ENCODE measurements at places on chromosomes 3 and 15.
A peak's percentile ranks its signal among the peaks of the same experiment; 100 is the strongest.

GRCh38 chr3:100465892-100466777 lies 26.3 kb upstream of the TMEM45A start:
- DNase-seq: peak; percentile 57

DNA sequence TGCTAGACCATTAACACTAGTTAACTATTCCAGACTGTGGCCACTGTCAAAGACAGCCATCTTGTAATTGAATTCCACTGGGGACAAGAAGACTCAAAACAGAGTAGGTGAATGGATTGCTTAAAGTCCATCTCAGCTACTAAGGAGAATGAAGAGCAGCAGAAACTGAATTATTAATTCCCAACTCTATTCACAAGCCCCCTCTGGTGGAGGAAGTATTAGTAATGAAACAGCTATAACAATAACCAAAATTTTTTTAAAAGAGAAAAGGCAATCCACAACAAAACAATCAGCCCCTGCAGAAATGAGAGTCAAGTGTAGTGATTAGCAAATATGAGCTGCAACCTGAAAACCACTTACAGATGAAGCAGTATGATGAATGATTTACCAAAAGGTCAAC lies 302.8 kb downstream of the FHIT start:
- no peak for DNase-seq

DNA sequence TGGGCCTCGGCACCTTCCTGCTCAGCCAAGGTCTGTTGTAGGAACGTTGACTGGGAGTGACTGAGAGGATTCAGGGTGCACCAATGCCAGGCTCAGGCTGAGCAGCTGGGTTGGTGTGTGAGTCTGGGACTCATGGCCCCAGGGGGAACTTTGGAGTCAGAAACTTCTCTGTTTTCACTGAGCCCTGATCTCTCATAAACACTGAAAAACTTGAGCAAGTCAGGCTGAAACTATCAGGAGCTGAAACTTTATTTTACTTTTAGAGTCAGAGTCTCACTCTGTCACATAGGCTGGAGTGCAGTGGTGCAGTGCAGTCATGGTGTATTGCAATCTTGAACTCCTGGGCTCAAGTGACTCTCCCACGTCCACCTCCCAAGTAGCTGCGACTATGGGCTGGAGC lies 3.0 kb downstream of the TRAK1 start:
- no peak for DNase-seq

DNA sequence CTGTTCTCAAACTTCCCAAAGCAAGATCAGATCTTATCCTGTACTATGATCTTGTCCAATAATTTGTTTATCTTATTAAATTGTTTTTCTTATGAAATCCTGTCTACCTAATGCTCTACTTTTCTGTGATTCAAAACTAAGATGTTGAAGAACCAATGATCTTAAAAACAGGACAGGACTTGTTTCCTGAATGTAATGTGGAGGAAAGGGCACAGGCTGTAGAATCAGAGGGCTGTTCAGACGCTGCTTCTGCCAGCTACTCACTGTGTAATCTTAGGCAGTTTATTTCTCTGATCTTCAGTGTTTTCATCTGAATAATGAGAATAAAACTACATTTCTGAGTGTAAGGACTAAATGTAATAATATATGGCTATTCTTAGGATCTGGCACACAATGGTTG lies 20.1 kb upstream of the DMXL2 start:
- no peak for DNase-seq

- no peak for DNase-seq
Observed at GRCh38 chr3:194518652-194519051, 31.9 kb upstream of the ATP13A3 start.

DNA sequence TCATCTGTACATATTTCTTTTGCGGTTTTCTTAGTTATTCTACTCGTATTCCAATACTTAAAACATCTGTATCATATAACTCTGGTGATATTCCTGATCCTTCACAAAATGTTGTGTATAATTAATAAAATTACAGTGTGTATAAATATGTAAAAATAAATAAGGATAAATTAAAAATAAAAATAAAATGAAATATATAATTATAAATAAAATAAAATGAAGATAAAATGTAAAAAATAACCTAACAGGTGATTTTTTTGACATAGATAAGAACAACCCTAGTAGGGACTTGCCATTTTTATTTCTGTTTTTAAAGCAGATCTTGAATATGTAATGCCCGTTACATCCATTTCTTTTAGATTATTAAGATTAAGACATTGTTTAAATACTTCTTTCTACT lies 25.6 kb downstream of the IL1RAP start:
- no peak for DNase-seq

- no peak for DNase-seq
Observed at GRCh38 chr3:55177749-55178148, 249.9 kb upstream of the LRTM1 start.

DNA sequence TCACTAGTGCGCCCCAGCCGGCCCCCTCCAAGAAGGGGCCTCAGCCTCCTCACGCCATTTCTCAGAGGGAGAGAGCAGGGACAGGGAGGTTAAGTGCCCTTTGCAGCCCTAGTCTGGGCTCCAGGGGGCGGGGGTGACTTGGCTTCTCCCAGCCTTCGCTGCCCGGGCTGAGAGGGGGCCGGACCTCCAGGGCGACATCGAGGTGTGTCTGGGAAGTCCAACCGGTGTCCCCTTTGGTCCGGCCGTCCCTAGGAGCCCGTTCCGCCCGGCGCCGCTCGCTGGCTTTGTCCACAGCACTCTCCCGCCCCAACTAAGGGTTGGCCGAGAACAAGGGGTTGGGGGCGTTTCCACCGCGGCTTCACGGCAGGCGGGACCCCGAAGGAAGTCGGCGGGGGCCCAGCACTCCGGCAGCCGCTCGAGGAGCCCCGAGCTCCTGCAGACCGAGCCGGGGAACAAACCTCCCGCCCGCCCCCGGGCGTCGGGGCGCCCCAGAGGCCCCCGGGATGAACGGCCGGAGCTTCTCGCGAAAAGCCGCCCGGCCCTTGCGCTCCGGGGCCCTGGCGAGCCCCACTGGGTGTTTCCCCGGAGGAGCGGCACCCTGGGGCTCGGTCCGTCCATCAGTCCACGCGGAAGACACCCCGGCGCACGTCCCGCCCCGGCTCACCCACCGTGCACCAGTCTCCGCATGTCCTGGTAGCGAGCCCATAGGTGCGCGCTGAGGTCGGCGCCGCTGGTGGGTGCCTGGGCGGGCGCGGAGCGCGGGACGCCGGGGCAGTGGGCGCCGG lies 627 bp downstream of the NT5DC2 start:
- DNase-seq: no peak

- DNase-seq: peak; percentile 77
Observed at GRCh38 chr3:52052831-52053306, 3.5 kb downstream of the DUSP7 start.

DNA sequence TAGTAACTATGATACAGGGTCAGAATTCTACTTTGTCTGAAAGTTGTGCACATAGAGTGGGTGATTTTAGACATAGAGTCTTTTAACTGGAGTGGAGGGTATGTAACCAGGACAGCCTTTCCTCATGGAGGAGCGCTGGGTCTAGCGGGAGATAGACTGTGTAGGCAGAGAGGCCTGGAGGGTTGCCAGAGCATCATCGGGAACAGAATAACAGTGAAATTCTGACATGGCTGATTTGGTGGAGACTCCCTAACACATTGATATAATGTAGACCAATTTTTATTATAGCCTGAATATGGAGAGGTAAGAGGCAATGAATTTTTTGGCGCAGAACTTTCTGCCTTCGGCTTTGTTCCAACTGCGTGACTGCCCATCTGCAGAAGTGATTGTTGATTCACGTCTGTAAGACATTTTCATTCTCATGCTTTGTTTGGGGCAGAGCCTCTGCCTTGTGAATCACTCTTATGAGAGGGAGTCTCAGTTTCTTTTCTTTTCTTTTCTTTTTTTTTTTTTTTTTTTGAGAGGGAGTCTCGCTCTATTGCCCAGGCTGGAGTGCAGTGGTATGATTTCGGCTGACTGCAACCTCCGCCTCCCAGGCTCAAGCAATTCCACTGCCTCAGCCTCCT lies 16.0 kb downstream of the LPP start:
- no peak for DNase-seq

DNA sequence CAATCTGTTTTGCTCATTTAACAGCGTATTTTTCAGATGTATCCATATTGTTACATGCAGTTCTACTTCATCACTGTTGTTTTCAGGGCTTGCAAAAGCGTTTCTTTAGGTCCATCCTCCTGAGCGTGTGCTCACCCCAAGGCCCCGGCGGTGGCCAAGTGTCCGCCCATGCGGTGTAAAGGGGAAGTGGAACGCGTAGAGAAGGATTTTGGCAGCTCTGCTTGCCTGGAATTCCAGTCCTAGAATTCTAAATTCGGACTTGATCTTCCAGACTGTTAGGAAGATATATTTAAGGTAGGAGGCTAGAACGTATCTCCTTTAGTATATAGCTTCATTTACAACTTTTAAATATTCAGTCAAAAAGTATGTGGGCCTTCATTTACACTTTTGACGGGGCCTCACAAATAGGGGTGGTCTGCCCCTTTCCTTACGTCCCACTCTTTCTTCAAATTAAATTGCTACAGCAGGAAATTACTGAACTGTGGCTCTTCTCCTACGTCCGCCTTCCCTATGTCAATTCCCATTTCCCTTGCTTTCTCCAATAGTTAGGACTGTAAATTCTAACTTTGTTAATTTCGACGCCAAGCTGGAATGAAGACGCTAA lies 609 bp upstream of the TBC1D23 start:
- DNase-seq: peak; percentile 73

DNA sequence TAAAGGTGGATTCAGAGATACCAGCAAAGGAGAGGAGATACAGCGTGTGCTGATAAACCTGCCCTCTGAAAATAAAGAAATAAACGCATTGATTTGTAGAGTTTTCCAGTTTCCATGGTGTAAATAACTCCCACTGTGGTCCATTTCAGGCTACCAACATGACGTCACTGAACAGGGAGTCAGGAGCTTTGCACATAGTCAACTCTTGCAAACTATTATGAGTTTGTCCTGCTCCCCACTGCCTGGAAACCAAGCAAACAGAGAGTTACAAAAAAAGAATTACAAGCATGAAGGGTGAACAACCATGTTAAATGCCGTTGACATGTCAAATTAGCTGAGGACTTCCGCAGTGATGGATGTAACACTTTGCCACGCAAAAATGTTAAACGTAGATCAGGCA lies 70.4 kb upstream of the GATA2 start:
- DNase-seq: no peak

DNA sequence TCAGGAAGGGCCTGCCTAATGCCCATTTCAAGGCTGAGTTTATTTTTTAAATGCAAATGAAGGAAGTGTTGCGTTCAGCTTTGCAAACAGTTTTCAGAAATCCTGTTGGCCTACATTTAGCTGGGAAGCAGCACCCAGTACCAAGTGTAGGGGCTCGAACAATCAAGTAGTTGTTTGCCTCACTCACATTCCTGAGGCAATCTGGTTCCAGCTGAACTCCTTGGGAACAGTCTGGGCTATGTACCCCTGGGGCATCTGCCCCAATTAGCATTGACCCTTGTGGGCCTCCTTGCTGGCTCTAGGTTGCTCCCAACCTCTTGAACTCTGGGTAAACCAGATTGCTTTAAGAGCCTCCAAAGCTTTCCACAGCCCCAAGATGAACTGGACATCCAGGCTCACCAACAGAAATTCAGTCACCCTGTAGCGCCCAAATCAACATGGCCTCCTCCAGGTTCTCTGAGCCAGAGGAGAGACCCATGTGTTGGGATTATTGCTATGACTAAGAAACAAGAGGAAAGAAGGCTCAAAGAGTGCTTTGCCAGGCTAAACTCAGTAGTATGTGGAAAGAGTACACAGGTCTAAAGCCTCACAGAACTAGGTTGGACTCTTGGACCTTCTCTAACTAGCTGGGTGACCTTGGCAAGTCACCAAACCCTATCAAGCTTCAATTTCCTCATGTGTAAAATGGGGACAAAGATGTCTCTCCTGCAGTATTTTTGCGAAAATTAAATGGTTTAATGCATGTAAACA lies 532.7 kb downstream of the SOX2 start:
- DNase-seq: no peak

DNA sequence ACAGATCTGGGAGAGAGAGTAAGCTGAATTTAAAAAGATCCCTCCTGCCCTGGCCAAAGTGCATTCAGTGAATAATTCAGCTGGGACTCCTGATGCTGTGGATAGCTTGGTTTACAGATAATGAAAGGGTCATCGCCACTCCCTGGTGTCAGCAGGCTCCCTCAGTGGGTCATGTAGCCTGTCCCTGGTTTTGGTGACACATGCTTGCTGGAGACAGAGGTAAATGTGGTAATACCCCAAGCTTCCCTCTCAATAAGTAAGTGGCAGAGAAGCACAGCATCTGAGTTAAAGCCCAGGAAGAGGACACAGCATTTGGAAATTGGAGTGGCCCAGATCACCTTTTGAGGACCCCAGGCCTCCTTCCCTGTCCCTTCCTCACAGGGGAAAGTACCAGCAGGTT lies 1.8 kb downstream of the TMEM115 start:
- no peak for DNase-seq

DNA sequence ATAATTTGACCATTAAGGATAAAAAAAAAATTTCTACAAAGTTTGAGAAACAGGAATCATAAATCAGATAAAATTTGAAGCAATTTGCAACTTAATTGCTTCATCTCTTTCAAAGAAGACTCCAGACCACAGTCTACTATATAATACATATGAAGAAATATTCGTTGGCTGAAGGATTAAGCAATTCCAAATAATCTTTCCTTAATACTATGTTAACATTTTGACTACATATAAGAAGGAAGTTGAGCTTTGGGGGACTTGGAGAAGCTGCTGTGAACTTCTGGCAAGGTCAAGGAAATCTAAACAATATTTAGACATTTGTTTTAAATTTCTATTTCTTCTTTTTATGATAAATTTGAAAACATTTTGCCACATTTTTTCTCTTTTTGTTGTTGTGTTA lies 13.5 kb upstream of the GABRR3 start:
- DNase-seq: peak; percentile 71

DNA sequence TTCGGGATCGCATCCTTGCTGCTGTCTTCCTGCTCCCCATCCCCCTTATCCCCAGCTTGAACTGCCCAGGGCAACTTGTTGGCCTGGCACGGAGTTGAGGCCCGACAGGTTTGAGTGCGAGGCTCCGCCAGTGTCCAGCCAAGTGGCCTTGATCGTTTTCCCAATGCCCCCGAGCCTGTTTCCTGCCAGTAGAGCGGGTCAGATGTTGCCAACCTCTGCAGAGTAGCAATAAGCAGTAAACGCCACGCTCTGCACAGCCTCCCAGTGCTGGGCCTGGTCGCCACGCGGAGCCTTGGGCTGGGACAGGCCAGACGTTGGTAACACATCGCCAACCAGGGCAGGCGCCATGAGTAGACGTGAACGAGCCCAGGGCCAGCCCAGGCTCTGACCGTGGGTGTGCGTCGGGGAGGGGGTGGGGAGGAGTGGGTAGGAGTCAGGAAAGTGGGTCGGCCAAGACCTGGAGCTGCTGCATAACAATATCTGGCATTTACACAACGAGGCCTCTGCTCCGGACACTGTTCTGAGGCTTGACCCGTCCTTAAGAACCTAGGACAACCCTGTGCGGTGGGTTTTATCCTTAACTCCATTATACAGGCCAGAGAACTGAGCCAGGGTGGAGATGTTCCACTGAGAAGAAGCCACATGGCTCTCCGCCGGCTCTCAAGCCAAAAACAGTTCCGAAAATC lies 444 bp upstream of the ABHD14A start:
- no peak for DNase-seq

- DNase-seq: no peak
Observed at GRCh38 chr3:24483873-24484272, 10.8 kb downstream of the THRB start.
